ENCODE measurements at places on chromosomes 4 and X.

DNA sequence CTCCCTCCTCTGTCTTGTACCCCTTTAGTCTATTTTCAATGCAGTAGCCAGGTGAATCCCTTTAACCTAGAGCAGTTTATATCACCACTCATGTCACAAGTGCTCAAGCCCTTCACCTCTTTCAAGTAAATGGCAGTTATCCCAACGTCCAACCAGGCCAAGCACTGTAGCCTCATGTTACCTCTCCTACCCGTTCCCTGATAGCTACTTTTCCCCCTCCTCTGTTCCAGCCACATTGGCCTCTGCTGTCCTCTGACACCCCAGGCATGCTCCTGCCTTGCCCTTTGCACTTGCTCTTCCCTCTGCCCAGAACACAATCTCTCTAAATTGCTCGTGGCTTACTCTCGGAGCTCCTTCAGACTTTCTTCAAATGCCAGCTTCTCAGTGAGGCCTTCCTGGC lies 15.2 kb downstream of the GUCY1B1 start:
- no peak for DNase-seq

DNA sequence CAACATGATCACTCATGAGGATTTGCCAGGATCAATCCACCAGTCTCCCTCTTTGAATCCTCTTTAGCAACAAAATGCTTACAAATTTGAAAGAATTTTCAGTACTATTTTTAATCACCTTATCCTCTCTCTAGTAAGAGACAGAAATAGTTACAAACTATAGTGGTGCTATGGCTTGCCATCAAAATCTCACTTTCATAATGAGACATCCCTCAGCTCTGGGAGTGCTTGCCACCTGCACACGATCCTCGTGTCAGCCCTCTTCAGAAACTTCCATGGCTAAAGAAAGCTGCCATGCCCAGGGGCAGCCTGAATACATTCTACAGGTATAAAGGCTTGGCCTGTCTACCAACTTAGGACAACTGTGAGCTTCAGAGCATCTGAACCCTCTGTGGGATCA lies 5.1 kb upstream of the DHX15 start:
- DNase-seq: no peak

DNA sequence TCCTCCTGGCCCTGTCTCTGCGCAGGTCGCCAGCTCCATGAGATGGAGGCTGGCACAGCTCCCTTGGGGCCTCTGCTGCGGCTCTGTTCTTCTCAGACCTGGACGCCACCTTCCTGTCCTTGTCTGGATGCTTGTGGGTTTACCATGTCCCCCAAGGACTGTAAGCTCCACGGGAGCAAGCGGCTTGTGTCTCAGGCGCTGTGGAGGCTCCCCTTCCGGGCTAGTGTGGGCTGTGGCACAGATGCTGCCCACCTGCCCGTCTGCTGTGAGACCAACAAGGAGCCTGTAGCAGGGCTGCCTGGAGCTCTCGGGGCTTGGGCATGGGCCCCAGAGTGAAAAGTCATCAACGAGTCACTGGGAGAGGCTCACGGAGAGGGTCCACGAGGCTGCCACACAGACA lies 25.2 kb downstream of the NAT8L start:
- DNase-seq: no peak

DNA sequence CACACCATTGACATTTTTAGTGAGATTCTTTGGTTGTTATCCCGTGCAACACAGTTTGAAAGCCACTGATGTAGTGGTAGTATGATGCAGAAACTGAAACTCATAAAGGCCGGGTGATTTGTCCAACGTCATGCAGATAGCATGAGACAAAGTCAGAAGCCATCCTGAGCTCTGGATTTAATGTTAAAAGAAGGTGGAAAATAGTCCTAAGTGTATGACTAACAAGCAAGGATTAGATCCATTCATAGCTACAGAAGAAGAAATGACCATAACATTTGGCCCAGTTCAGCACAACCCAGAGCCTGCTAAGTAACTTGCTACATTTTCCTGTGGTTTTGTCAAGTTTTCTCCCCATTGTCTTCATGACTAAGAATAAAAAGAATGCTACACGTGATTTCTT lies 142.4 kb downstream of the AMELX start:
- DNase-seq: no peak

GRCh38 chrX:87805829-87806490 lies 288.4 kb downstream of the KLHL4 start:
- no peak for DNase-seq

DNA sequence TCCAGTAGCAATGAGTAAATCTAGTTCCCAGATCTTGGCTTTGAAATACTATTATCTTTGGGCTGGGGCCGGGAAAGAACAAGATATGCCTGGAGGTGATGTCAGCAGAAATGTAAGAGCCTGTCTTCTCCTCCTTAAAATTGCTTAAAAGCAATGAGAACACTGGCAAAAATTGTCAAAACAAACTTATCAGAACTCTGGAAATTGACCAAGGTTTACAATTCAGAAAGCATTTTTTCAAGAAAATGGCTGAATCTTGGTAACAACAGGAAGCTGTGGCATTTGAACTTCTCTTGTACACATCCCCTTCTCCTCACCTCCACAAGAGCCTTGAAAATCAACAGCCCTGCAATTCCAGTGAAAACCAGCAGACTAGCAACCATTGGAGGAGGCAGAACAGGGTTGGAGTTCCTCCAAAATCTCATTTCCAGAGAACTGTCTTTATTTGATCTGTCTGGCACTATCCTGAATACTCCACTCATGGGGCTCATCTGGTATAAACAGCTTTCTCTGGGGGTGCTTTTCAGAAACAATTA lies 13.5 kb downstream of the TIMP1 start:
- DNase-seq: no peak

GRCh38 chr4:11441194-11441556 lies 12.5 kb upstream of the HS3ST1 start:
- no peak for DNase-seq

DNA sequence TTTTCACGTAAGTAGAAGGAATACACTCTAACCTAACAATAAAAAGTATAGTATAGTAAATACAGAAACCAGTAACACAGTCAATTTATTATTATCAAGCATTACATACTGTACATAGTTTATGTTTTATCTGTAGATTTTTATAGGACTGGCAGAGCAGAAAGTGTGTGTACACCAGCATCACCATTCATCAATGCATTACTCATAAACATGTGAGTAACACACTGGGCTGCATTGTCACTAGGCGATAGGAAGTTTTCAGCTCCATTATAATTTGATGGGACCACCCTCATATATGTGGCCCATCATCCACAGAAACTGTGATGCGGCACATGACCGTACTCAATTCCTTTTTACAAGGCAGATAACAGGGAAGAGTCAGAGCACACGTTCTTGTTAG lies 137.8 kb upstream of the RBPJ start:
- DNase-seq: no peak

- no peak for DNase-seq
Observed at GRCh38 chr4:109334129-109335105, 32.0 kb upstream of the COL25A1 start.

- no peak for DNase-seq
Observed at GRCh38 chr4:140028101-140028500, 125.9 kb downstream of the MAML3 start.

DNA sequence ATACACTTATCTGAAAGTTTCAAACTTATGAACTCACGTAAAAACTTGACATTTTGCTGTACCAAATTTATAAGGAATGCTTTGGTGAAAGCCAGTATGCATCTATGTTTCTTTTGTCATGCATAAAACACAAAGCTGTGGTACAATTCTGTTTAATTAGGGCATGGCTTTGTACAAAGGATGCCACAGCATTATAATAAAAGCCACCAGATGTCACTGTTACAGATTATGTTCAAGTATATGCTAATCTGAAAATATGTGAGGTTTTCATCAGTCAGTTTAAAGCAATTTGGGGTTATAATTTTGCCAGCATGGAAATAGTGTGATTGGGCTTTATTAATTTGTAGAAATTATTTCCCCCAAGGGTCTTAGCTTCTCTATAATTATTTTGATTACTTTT lies 69.0 kb downstream of the ATOH1 start:
- DNase-seq: no peak

DNA sequence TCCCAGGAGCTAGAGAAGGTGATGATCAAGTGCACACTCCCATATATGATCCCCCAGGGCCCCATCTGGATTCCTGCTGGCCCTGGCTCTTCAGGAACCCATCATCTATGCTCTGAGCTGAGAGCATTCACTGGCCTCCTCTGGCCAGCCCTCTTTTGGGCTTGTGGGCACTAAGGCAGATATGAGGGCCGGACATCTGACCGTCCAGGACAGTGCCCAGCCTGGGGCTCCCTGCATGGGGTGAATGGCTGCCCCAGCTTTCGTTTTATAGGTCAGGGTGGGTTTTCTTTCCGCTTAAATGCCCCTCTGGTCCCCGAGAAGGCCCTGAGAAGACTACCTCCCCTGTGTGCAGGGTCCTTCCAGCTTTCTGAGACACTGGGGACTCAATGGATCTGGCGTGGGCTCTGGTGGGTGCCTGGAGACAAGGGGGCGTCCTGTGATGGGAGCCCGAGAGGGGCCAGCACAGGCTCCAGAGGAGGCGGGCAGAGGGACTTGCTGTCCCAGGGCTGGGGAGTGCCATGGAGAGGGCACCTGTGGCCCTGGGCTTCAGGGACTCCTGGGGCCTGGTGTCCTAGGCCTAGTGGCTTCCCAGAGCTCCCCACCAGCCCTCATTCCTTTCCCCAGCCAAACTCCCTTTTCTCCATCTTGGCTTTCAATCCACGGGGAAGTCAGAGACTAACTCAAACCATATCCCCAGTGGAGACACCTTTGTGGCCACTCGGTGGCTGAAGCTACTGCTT lies 39.5 kb upstream of the GRPEL1 start:
- no peak for DNase-seq

GRCh38 chrX:103685396-103685795 lies 1.1 kb downstream of the MORF4L2 start:
- no peak for DNase-seq

DNA sequence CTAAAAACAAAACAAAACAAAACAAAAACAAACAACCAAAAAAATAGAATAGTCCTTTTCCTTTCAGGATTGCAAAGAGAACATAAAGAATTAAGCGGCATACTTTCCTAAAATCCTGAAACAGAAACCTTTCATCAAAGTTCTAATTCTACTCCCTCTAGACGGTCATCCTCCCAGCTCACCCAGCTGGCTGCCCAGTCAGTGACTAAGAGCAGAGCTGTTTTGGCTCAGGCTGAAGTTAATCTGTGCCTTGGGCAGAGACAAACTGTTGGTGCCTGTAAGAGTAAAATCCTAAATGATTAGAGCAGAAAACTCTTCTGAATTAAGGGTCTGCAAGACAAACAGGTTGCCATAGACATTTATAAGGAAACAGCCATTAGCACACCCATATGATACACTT lies 17.6 kb upstream of the WAS start:
- no peak for DNase-seq

GRCh38 chr4:1405254-1405635 lies 997 bp downstream of the NKX1-1 start:
- no peak for DNase-seq

DNA sequence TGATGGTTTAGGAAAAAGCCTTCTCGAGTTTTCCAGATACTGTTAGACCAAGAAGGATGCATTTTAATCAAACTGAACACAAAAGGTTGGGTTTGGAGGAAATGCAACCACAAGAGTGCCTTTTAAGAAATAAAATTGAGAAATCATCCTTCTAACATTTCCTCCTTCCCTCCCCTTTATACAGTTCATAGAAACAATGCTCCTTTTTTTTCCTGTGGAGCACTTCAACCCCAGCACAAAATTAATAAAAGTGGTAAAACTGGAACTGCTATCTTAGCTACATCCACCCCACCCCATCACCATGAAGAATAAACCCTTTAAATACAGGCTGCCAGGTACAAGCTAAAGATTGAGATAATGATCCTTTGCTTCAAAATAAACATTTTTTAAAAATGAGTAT lies 211.1 kb downstream of the RELL1 start:
- DNase-seq: no peak

- DNase-seq: no peak
Observed at GRCh38 chr4:184041156-184041555, 136.0 kb downstream of the STOX2 start.

GRCh38 chr4:182809417-182810102 lies 107.6 kb downstream of the DCTD start:
- DNase-seq: no peak

DNA sequence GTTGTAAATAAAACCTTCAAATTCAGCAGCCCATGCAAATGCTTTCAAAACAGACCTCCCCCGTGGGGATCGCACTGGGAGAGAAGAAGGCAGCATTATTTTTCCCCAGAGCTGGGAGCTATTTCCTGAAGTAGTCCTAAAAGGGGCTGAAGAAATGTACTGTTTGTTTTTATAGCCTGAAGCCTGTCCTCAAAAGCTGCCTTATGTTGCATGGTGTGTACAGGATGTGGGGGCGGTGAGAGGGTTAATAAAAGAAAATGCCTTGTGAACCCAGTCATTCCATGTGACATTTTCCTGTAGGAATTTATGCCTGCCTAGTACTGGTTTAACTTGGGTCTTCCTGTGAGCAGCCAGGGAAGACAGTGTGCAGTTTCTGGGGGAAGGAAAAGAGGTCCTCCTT lies 144.1 kb downstream of the SOWAHB start:
- no peak for DNase-seq

DNA sequence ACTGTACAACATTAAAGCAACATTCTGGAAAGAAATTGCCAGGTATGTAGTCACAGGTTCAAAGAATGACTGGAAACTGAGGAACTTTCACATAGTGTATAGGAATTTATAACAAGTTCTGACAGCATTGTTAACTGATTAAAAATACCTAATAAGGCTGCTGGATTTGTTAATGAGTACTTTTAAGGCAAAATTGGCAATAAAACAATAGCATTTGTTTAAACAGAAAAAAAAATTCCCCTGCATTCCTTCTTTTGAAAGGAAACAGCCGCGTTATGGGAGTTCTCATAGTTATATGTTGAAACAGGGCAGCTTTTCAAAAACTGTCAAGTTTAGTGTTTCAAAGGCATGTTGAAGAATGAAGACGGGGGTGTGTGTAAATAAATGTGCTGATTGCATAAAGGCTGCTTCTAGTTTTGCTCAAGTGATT lies 282.5 kb upstream of the FAT1 start:
- no peak for DNase-seq

DNA sequence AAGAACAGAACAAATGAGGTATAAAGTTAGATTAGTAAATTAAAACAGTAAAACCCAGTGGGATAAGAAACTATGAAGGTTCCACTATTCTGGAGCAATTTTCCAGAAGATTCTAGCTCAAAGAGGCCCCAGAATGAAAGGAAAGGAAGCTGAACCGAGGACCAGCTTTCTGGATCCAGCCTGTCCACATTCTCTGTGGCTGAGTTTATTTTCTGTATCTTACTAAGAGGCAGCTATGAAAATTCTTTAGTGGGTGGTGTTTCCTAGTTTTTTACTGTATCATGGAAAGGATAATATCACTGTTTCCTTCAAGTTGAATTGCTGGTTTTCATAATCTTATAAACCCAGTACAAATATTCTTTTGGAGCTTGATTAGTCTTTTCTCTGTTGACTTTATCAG lies 11.8 kb downstream of the DAPP1 start:
- no peak for DNase-seq

DNA sequence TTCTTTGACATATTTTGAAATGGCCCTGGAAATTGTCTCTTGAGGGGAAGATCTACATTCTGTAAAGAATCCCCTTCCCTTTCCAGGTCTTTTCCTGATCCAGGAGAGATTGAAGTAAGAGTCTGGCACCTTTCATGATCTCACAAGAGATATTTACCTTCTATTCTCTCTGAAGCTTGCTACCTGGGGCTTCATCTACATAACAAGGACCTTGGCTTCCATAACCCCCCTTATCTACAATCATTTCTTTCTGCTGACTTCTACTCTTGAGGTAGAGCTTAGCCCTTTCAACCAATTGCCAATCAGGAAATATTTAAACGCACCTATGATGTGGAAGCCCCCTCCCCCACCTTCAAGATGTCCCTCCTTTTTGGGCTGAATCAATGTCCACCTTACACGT lies 383.7 kb upstream of the MAGEB18 start:
- DNase-seq: no peak

- no peak for DNase-seq
Observed at GRCh38 chr4:128288689-128289106, 1.1 kb upstream of the PGRMC2 start.
